Eye (tissue), 1 donor: ENCODE measurements at places on chromosomes 13 and 19.

- no peak for DNase-seq
These were observed 112.0 kb downstream of the TBC1D4 start for GRCh38 chr13:75369981-75370380.

DNA sequence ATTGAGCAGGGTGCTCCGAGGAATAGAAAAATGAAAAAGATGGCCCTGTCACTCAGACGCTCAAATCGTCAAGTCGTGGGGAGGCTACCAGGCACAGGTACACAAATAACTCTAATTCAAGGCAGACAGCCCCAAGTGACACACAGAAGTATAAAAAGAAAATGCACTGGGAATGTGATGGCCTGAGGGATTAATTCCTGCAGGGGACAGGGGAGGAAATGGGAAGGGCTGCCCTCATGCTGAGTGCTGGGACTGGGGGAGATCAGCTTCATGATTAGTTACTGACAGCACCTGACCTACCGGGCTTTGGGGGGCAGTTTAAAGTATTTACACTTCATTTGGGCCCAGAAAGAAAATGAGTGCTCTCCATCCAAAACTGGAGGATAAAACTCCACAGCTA, 20.9 kb upstream of the UBE2L5 start:
- no peak for DNase-seq

- DNase-seq: no peak
These were observed 3.0 kb upstream of the NANOS2 start for GRCh38 chr19:45917421-45918091.

DNA sequence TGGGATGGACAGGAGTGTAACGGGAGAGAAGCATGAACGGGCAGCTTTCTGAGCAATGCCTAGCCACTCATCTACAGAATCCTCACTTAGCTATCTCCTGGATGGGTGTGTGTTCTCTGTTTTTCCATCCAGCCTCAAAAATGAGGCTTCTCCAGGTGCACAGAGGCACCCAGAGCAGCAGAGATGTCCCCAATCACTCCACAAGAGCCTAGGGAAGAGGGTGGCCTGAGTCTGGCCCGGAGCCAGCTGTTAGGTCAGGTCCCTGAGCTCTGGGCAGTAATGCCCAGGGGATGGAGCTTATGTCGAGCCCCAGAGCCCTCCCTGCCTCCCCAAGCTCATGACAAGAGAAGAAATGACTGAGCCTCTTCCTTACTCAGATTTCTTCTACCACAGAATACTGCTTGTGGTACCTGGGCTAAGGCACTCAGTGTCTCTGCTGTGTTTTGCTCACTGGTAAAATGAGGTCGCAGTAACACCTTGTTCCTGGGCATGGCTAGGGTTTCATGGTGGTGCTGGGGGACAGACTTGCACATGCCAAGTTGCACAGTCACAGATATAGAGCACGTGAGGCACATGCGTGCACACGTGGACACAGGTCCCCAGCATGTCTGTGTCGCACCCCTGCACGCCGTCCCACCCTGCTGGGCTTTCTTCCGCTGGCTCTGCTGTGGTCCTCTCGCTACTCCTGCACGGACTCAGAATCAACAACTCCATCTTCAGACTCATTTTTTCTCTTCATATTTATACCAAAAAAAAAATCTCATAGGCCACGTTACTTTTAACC, 86.6 kb upstream of the SOX1 start:
- no peak for DNase-seq

GRCh38 chr13:23744315-23744714, 144.9 kb downstream of the MIPEP start:
- no peak for DNase-seq

GRCh38 chr19:13016245-13016627, 21.0 kb downstream of the NFIX start:
- no peak for DNase-seq

DNA sequence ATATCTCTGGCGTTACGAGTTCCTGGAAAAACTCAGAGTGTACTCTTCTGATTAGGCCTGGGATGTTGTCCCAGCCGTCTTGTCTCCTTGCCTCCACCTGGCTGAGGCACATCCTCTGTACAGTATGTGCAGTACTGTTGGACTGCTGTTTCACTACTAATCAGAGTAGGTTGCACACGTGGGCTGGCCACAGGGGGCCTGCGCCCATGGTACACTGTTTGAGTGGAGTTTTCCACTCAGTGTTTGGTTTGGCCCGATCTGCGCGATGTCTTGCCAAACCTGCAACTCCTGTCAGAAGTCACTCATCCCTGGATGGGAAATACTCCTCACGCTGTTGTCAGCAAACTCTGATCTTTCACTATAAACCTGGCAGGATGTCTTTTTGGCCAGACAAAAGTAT, 189.6 kb upstream of the CSNK1A1L start:
- DNase-seq: no peak

GRCh38 chr13:98216711-98217285, 39.7 kb upstream of the RNF113B start:
- no peak for DNase-seq

- DNase-seq: no peak
These were observed 15.0 kb downstream of the NUFIP1 start for GRCh38 chr13:44974056-44974793.

- no peak for DNase-seq
These were observed 1708.9 kb downstream of the SLITRK5 start for GRCh38 chr13:89380101-89380500.

GRCh38 chr13:72696579-72696978, 30.9 kb downstream of the MZT1 start:
- peak; percentile 45 for DNase-seq

DNA sequence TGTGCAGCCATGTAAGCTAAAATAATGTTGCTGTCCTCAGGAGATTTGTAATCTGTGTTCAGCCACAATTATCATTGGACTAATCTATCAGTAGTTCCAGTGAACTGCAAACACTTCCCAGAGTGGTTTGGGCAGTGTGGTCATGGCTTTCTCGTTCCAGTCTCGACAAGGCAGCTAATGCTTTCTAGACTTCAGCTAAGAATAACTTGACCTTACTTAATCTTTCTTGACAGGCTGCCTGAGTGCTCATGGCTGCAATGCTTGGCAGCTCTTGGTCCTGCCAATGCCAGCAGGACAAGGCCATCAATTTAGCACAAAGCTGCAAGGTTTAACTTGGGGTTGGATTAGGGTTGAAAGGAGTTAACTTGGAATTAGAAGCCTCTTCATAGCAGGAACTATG, 32.8 kb downstream of the ATP12A start:
- peak; percentile 92 for DNase-seq

DNA sequence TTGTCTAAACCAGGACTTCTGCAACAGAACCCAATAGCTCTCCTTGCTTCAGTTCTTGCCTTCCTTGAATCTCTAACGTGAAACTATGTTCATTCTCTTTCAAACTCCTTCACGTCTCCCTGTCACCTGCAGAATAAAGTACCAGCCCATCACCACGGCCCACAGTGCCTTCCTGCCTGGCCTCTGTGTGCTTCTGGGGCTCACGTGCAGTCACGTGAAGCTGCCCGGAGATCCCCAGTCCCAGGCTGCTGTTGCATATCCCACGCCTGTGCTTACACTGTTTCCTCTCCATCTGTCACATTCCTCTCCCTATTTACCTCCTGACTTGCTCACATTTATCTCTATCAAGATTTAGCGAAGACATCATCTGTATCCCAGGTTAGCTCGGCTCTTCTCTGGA, 102.8 kb downstream of the STARD13 start:
- DNase-seq: no peak

- no peak for DNase-seq
These were observed 726.2 kb upstream of the SGCG start for GRCh38 chr13:22454586-22454985.

DNA sequence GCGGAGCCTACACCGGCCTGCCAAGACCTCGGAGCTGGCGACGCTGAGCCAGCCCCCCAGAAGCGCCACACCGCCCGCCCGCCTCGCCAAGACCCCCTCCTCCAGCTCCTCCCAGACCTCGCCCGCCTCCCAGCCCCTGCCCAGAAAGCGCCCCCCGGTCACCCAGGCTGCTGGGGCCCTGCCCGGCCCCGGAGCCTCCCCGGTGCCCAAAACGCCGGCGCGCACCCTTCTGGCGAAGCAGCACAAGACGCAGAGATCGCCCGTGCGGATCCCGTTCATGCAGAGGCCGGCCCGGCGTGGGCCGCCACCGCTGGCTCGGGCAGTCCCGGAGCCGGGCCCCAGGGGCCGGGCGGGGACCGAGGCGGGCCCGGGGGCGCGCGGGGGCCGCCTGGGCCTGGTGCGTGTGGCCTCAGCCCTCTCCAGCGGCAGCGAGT, 10.2 kb downstream of the C19orf25 start:
- peak; percentile 37 for DNase-seq

GRCh38 chr13:24179486-24179850, 18.9 kb downstream of the SPATA13 start:
- no peak for DNase-seq

DNA sequence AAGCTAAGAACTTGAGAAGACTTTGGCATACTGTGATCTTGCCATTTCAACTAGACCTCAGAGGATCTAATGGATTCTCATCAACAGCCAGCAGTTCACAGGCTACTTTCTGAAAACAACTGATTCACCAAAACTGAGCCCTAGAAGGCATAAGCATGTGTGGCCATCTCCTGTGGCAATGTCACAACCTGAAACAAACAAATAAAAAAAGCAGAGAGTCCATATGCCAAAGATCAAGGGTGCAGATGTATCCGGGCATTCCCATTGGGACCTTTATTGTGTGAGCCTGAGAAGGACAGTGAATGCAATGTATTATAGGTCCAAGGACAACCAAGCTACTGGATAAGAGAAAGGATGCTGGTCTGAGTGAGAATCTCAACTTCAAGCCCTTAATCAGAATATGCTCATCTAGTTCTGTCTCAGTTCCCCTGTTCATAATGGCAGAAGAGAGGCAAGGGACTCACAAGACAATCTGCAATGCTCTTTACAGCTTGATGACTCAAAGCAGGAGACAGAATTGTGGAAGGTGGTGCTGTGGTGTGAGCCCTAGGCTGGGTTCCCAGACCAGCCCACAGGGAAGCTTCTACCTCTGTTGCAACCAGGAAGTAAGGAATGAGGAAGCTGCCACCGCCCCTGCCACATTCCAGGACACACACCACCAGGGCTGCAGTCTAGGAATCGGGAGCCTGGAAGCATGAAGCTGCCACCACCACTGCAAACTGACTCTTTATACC, 133.7 kb downstream of the RAP2A start:
- DNase-seq: no peak

DNA sequence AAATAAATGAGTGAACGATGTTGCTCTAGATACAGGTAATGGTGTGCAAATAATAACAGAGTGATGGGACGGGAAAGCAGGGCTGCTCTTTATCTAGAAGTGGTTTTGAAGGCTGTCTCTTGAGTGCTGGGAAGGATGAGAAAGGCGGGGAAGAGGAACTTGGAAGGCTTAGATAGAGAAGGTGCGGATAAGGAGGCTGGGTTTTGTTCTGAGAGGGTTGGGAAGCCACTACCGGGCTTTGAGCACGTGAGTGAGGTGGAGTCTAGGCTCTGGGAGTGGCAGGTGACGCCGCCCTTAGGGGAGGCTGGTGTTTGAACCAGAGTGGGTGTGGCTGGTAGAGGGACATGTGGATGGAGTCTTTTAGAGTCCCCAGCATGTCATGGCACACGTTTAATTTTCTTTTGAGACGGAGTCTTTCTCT, 811 bp downstream of the ARMC6 start:
- peak; percentile 56 for DNase-seq

DNA sequence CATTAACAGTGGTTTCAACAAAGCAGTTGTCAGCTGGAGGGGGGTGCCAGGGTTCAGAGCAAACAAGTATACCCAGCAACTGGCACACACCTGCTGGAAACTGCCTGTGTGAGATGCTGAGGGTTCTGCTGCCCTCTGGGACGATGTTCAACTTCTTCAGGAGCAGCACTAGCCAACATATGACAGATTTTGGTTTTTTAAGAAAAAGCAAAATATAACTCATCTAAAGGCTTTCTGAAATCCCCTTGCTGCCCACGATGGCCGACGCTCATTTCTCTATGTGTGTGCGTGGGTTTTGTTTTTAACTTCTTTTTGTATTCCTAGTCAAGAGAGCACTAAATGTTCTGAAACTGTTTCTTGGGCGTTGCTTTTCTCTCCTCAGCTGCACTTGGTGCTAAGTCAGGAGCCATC, 79.9 kb downstream of the MRPL57 start:
- no peak for DNase-seq

DNA sequence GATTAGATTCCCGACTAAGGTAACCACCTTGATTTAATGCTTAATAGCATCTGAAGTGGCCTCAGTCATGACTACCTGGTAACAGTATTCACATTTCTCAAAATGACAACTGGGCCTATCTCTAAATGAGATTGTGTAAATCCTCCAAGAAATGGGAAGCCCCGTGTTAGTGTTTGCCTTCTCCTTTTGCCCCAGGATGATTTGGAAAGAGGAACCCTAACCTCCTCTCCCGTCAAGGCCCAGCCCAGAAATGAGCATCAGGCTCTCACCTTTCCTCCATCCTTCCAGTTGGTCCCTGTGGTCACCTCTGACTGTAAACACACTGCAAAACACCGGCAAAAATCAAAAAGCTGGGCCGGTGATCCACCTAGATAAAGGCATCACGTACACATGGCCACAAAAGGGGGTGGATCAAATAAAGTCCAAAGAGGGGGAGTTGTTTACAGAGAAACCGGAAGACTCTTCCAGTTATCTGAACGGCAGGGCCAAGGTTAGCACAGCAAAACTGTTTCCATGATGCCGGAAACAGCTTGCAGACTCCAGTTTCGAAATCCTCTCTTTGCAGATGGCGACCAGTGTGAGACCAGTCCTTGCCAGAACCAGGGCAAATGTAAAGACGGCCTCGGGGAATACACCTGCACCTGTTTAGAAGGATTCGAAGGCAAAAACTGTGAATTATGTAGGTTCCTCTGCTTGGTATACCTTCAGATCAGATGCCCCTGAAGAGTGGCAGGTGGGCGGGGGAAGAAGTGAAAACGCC, 16.4 kb downstream of the F10 start:
- no peak for DNase-seq

GRCh38 chr13:74270018-74270417, 135.8 kb upstream of the KLF12 start:
- no peak for DNase-seq

GRCh38 chr19:19120308-19121231, 17.7 kb downstream of the TMEM161A start:
- peak; percentile 92 for DNase-seq

DNA sequence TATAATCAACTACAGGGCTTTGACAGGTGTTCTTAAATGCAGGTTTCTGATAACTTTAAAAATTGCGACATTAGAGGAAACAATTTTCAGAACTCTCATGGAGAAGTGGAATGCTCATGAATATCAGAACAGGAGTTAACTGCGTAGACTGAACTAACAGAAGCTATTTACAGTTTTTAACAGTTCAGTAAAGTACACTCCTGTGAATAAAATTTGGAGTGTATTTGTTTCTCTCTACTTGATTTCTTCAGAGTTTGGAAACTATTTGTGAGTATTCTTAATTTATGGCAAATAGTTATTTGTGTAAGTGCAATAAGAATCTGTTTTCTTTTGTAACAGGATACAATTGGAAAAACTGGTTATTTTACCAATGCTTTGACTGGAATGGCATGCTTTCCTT, 114.4 kb downstream of the TNFRSF19 start:
- DNase-seq: peak; percentile 21

GRCh38 chr19:48992581-48993174, 431 bp downstream of the GYS1 start:
- no peak for DNase-seq

DNA sequence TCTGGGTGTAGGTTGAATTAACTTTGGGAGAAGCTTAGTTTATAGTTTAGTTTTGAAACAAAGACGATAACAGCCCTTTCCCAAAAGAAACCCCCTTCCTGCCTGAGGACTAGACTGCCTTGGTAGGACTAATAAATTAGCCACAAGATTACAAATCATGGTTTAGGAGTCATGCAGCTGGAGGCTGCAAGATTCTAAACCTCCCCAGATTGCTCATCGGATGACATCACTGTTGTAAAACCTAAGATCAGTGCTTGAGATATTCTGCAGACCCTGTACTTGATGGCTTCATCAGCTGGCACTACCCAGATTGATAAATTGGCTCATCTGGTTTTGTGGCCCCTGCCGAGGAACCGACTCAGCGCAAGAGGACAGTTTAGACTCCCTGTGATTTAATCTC, 35.9 kb upstream of the MPHOSPH8 start:
- no peak for DNase-seq
